GM13976 (cell line): ENCODE measurements at places on chromosomes 2 and 18.
A peak's percentile ranks its signal among the peaks of the same experiment; 100 is the strongest.

GRCh38 chr18:34772887-34773286 lies 62.8 kb downstream of the DTNA start:
- DNase-seq = no peak

- DNase-seq = no peak
Observed at GRCh38 chr18:58668897-58669296, 2.4 kb upstream of the MALT1 start.

DNA sequence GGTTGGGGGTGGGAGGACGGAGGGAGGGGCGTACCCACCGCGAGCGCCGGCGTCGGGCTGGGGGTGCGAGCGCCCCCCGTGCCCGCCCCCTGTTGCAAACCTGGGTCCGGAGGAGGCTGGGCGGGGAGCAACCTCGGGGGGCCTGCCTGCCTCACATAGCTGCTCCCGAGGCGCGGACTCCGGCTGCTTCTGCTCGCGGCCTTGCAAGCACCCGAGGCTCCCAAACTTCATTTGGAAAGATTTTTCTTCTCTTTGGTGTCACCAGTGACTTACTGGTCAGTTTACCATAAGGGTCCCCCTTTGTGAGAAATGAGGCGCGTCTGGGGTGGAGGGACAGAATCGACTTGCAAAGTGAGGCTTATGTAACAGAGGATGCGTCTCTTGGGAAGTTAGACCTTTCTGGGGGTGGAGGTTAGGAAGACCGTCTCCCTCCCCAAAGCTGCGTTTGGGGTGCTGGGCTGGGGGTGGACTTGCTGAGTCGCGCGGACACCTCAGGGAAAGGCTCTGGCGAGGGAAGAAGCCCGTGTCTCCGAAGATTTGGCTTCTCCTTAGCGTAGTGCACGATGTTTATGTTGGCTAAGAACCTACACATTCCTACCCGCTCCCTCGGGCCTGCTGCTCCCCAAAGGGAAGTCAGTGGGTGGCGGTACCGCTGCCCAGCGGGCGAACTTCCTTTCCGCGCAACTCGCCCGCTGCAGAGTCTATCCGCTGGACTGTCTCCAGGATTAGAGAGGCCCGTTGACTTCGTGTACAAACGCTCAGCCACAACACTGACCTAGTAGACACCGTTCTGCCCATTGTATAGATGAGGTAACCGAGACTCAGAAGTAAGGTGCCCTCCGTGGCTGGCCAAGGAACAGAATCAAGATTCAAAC lies 559 bp downstream of the TMEM37 start:
- peak; percentile 31 for DNase-seq

- DNase-seq = no peak
Observed at GRCh38 chr2:85501248-85501647, 37.7 kb upstream of the MAT2A start.

- no peak for DNase-seq
Observed at GRCh38 chr2:239294571-239295054, 106.2 kb downstream of the HDAC4 start.
